ENCODE measurements at places on chromosomes 12 and 14.

DNA sequence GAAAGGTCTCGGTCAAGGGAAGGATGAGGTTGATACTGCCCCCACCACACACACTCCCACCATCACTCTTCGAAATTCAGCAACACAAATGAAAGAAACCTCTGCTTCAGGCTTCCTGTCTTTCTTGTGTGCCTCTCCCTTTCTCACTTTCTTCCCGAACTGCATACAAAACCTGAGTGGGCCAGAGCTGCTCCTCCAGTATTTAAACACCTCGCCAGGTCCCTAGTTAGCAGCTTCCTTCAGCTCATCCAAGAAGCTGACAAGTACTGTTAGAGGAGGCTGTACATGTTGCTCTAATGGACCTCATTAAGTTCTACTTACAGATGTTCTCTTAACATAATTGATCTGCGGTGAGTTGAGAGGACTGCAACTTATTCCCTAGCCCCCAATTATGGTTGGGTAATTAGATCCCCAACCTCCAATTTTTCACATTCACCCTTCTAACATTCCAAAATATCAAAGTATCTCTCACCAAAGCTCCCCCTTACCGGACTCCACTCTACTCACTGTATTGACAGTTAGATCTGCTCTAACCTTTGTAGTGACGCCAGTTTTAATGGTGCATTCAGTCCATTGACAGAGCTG is 4.1 kb upstream of the LMO3 start:
- H3K27me3 ChIP-seq: no peaks in the 10 kb centered on the region
- H3K27ac ChIP-seq: peak overlapping the region; percentile 55
- H3K36me3 ChIP-seq: no peaks in the 10 kb centered on the region
- no peak for DNase-seq

- no peaks in the 10 kb centered on the region for H3K27me3 ChIP-seq
- H3K4me3 ChIP-seq: no peak overlapping the region
- peaks cover 67% of the 10 kb centered on the region for H3K4me1 ChIP-seq
- no peak for DNase-seq
- no peaks in the 10 kb centered on the region for H3K36me3 ChIP-seq
Measured at GRCh38 chr12:49674318-49674981, 32.8 kb downstream of the FMNL3 start.

DNA sequence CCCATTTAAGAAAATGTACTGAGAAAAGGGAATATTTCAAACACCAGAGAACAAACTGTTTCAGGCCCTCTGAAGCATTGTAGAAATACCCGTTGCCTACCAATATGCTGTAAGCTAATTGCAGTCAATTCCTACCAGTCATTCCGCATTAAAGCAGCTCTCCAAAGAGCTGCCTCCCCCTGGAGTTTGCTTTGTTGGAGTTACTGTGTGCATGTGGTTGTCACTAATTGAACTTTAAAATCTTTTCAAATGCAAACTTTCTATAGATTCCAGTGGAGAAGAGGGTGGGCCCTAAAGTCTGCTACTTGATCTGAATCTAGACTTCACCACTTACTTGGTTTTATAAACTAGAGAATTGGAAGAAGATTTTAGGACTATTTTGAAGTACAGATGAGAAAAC is 112.7 kb downstream of the PLXNC1 start:
- H3K4me1 ChIP-seq: peaks cover 42% of the 10 kb centered on the region
- H3K27ac ChIP-seq: peak overlapping the region; percentile 80
- no peak overlapping the region for H3K4me3 ChIP-seq

DNA sequence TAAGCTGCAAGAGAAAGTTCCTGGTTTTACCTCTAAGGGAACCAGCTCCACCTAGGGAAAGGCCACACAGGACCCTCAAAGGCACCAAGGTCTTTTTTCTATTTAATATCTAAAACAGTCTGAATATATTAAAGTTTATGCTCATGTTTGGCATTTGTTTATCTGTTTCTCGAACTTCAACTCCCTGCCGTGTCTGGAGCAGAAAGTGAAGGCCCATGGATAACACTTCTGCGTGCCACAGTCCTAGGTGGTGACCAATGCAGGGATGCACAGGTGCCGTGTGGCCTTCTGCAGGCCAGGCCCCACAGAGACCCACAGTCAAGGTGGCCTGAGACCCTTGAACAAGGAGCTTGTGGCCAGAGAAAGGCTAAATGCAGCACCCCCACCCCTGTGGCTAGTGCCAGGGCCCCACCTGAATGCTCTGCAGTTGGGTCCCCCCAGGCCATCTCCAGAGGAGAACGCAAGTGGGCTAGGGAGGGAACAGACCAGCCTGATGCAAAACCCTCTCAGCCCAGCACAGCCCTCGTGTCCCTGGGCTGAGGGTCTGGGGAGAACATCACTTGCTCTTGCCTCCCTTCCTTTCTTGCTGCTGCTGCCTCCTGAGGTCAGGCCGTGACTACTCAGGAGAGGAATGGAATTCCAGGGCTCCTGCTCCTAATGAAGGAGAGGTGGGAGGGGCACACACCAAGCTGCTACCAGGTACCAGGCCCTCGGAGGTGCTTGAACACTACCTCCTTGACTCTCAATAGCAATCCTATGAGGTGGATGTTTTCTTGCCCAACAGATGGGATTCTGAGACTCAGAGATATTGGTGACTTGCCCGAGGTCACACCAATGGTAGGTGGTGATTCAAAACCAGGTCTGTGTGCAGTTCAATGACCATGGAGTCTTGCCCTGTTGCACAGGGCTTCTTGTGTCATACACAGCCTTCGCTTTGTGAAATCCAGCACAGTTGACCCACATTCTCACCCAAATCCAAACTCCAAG is 45.4 kb downstream of the PSMA6 start:
- H3K27ac ChIP-seq: peak overlapping the region; percentile 88
- no peak for DNase-seq
- peaks cover 88% of the 10 kb centered on the region for H3K4me1 ChIP-seq
- no peak overlapping the region for H3K4me3 ChIP-seq
- no peaks in the 10 kb centered on the region for H3K36me3 ChIP-seq

- H3K36me3 ChIP-seq: peaks cover 77% of the 10 kb centered on the region
- H3K27me3 ChIP-seq: no peaks in the 10 kb centered on the region
- no peak overlapping the region for H3K27ac ChIP-seq
- no peak for DNase-seq
Measured at GRCh38 chr14:88599761-88600439, 37.1 kb downstream of the ZC3H14 start.

DNA sequence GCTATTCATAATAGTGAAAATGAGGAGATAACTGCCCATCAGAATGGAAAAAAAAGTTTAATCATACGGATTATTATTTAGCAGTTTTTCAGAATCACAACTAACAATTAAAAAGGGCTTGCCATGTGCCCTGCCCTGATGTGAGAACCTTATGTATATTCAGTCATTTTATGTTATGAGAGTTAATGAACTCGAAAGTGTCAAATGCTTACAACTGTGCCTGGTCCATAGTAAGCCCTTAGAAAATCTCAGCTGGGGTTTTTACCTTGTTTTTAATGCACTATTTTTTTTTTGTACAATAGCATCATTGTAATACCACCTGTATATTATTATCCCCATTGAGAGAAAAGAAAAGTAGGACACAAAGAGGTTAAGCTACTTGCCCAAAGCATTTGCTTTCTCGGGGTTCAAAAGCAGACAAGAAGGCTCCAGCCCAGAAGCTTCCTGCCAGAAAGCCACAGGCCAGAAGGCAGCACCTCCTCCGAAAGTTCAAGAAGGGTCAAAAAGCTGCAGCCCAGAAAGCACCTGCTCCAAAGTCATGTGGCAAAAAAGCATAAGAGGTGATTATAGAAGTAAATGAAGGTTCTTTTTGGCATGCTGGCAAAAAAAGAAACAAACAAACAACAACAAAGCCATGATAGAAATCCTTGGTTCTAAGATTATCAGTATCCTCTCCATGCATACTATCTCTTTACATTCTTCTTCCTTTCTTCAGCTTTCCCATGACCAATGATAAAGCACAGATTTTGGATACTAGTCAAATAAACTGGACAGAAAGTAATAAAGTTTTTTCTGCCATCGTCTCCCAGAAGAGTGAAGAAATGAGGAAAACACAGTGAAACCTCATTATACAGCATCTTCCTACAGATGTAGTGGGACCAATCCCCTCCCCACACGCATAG is 59.1 kb upstream of the NAP1L1 start:
- H3K4me3 ChIP-seq: no peak overlapping the region
- no peak for DNase-seq
- H3K27ac ChIP-seq: no peak overlapping the region

GRCh38 chr12:5203274-5203673 is 159.6 kb downstream of the KCNA5 start:
- no peak overlapping the region for H3K27ac ChIP-seq
- no peaks in the 10 kb centered on the region for H3K36me3 ChIP-seq
- H3K4me3 ChIP-seq: no peak overlapping the region
- DNase-seq: no peak
- no peaks in the 10 kb centered on the region for H3K27me3 ChIP-seq

- H3K27ac ChIP-seq: peak within 1 kb of the TSS; percentile 70
- peaks cover 34% of the 10 kb centered on the region for H3K4me1 ChIP-seq
- peak; percentile 98 for DNase-seq
Measured at GRCh38 chr12:68331869-68332727, at the start of gene MDM1. TSS of gene MDM1 (minus strand) at chr12:68332362. CDS start at chr12:68332245, 117 bp downstream.

GRCh38 chr12:47705229-47705565 is 633 bp downstream of the RPAP3 start:
- H3K4me3 ChIP-seq: peak overlapping the region; percentile 99
- H3K4me1 ChIP-seq: peaks cover 12% of the 10 kb centered on the region
- peaks cover 6% of the 10 kb centered on the region for H3K36me3 ChIP-seq
- no peaks in the 10 kb centered on the region for H3K27me3 ChIP-seq
- H3K27ac ChIP-seq: peak overlapping the region; percentile 85

- no peaks in the 10 kb centered on the region for H3K4me1 ChIP-seq
- no peak overlapping the region for H3K27ac ChIP-seq
- H3K27me3 ChIP-seq: no peaks in the 10 kb centered on the region
Measured at GRCh38 chr14:54425068-54425467, 16.1 kb downstream of the CNIH1 start.

GRCh38 chr14:98203421-98203820 is 1068.6 kb downstream of the BCL11B start:
- no peaks in the 10 kb centered on the region for H3K27me3 ChIP-seq
- no peaks in the 10 kb centered on the region for H3K4me1 ChIP-seq

DNA sequence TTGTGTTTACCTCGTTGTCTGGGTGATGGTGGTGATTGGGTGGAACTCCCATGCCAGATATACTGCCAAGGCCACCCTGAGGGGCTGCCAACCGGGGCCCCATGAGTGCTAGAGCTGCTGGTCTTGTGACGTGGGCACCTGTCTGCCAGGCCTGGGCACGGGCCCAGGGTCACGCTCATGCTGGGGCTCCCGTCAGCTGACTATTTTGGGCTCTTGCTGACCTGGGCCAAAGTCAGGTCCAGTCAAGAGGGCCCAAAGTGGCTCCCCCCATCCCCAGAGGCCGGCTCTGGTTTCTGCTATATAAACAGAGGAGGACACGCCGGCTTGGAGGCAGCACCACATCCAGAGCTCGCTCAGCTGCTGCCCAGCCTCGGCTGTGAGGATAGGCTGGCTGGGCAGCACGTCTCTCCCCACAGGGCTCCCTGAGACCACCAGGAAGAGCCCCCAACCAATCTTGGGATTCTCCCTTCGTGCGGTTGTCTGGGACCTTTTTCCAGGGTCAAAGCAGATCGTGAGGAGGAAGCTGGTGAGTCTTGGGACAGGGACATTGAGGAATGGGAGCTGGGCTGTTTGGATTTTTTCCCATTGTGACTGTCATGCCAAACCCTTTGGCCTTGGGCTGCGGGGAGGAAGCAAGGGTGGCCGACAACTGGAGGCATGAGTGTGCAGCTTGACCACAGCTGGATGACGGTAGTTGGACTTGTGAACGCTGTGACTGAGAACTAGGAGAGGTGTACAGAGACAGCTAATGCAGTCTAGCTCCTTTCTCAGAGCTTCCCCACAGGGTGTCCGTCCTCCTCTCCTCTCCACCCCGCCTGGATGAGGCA is 7.6 kb upstream of the NR4A1 start:
- no peaks in the 10 kb centered on the region for H3K27me3 ChIP-seq
- H3K4me1 ChIP-seq: peaks cover 93% of the 10 kb centered on the region
- DNase-seq: no peak
- H3K27ac ChIP-seq: peak overlapping the region; percentile 94
- H3K4me3 ChIP-seq: peak overlapping the region; percentile 51
- H3K36me3 ChIP-seq: no peaks in the 10 kb centered on the region

DNA sequence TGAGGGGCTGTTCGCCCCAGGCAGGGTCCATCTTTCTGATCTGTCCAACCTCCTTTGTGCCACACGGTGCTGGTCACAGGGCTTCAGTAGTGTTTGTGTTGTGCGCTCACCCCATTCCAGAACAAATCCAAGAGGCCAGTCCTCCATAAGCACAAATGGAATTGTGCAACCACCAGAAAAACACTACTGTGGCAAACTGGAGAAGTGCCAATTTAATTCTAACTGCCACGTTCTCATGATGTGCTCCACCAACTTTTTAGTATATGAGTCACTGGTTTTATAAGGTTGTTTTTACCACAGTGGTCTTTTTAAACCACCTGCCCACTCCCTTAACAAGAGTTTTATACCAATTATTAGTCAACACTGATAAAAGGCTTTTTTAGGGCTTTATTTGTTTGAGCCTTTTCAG is 380.2 kb downstream of the NAV3 start:
- H3K4me1 ChIP-seq: no peaks in the 10 kb centered on the region
- no peaks in the 10 kb centered on the region for H3K27me3 ChIP-seq
- no peaks in the 10 kb centered on the region for H3K36me3 ChIP-seq
- no peak overlapping the region for H3K4me3 ChIP-seq
- DNase-seq: no peak
- peak overlapping the region; percentile 35 for H3K27ac ChIP-seq

- no peaks in the 10 kb centered on the region for H3K27me3 ChIP-seq
- H3K4me1 ChIP-seq: peaks cover 28% of the 10 kb centered on the region
- DNase-seq: no peak
- H3K27ac ChIP-seq: no peak overlapping the region
Measured at GRCh38 chr12:95258803-95259202, 41.2 kb downstream of the VEZT start.

DNA sequence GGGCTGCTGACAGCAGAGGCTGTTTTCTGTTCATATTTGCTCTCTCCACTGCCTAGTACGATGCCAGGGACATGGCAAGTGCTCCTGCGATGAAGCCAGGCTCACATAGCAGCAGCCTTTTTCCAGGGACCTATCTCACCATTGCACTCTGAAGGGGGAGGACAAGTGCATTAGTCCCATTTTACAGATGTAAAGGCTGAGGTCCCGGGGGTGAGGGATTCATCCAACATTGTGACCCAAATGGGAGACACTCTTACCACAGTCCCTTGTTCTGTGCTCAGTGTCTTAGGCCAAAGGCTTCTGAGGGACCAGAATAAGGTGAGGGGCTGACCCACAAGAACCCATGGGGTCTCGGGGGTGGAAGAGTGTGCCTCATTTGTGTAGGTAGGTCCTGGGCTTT is 21.6 kb upstream of the ESRRB start:
- no peaks in the 10 kb centered on the region for H3K36me3 ChIP-seq
- H3K4me3 ChIP-seq: no peak overlapping the region
- DNase-seq: no peak
- no peak overlapping the region for H3K27ac ChIP-seq
- peaks cover 8% of the 10 kb centered on the region for H3K4me1 ChIP-seq

- no peak overlapping the region for H3K27ac ChIP-seq
- DNase-seq: no peak
- H3K4me3 ChIP-seq: no peak overlapping the region
- no peaks in the 10 kb centered on the region for H3K27me3 ChIP-seq
Measured at GRCh38 chr12:96099986-96100385, 64.6 kb upstream of the LTA4H start.

All from right atrium auricular region (tissue), 2 donors.